ENCODE measurements at places on chromosomes 7 and 10. TPM values are rescaled to one million over a fixed set of nuclear protein-coding genes. Genes with fewer than 3 reads are reported as not detected.

DNA sequence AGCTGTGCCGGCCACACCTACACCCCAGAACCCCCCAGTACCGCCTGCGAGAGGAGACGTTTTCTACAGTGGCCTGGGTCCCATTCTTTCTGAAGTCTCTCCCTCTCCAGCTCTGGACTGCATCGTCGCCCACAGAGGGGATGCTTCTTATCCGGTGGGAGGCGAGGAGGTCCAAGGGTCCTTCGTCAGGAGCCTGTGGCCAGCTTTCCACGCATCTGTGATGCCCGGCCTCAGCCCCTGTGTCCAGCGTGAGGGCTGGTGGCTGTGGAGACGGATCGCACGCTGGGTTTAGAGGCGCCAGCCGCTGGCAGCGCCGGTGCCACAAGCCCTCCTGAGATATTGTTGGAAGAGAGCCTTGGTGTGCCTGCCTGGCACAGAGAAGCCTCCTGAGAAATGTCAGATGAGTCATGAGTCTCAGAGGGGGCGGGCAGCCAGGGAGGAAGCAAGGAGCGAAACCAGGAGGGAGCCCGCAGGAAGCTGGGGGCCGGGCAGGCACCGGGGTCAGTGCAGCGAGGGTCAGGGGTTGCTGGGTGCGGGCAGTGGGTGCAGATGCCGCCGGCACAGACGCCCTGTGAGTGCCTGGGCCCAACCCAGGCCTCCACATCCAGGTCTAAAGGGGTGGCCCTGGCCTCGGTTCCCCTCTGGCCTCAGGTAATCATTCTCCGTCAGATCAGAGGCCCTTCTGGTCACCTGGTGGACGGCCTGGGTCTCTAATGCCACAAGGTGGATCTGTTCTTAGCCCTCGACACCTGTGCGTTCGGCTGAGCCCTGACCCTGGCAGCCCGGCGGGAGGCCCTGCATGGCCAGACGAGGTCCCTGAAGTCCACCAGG, 86.0 kb upstream of the DIP2C start:
- DNase-seq = no peak

GRCh38 chr10:4943821-4944220, 19.4 kb upstream of the AKR1C1 start:
- no peak for DNase-seq

Gene CLRN3
- 0.25 TPM for polyA plus RNA-seq

- no peak for DNase-seq
These were observed 544.1 kb downstream of the AUTS2 start for GRCh38 chr7:70142247-70142932.

GRCh38 chr10:123786306-123786705, 105.3 kb downstream of the CPXM2 start:
- no peak for DNase-seq

Gene CYP2W1
- 0.10 TPM for polyA plus RNA-seq

DNA sequence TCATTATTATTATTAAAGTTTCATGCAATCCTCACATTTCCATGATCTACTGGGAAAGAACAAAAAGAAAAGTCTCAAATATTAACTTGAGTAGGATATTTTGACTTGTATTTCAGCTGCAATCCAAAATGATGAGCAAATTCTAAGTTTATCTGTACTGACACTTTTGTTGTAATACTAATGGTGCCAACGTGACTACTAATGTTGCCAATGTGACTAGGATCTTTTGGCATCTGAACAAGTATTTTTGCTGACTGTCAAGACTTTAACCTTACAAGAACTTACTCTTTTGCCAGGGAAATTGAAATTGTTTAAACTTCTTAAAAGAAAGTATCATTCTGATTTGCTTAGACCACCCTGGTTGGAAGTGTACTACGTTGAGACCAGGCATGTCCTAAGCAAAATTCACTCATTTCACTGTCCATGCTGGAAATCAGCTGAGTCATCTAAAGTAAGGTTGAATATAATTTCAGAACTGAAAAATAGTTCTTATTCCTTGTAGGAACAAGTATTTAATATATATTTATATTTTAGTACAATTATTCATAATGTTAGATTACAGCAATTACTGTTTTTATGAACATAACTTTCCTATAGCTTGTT, 78.5 kb upstream of the LYZL1 start:
- DNase-seq = no peak

DNA sequence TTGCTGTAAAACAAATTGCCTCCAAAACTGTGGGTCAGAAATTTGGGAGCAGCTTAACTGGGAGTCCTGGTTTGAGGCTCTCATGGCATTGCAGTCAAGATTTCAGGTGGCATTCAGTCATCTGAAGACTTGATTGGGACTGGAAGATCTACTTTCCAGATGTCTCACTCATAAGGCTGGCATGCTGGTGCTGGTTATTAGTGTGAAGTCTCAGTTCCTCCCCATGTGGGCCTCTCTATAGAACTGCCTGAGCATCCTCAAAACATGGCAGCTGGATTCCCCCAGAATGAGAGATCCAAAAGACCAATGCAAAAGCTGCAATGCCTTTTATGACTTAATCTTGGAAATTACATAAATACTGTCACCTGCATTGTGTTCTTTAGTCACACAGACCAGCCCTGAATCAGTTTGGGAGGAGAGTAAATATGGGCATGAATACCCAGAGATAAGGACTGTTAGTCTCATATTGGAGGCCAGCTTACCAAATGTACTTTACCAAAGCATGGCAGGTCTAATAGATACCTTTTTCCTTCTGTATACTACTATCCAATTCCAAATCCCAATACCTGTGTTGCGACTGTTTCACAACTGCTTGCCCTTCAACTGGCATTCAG, 6.5 kb upstream of the HERPUD2 start:
- DNase-seq = no peak

- peak; percentile 90 for DNase-seq
These were observed 10.9 kb downstream of the LIMK1 start for GRCh38 chr7:74094224-74095101.

DNA sequence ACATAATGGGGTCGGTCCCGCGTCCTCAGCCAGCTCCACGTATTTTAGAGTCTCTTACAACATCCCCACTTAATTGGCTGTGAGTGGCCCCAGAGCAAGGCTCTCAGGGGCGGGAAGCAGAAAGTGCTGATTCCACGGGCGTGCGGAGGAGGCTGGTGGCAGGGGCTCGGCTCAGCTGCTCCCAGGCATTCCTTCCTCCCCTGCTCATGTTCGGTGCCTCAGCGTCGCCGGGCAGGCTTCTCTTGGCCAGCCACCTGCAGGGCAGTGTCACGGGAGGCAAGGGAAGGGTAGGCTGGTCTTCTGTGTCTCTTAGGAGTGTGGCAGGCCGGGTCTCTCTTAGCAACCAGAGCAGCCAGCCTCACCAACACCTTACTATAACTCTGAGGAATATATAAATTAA, 33.8 kb downstream of the IL15RA start:
- DNase-seq = no peak

Gene DRGX
- 0.11 TPM for polyA plus RNA-seq

GRCh38 chr10:127919418-127920271, 12.7 kb downstream of the PTPRE start:
- DNase-seq = peak; percentile 64

DNA sequence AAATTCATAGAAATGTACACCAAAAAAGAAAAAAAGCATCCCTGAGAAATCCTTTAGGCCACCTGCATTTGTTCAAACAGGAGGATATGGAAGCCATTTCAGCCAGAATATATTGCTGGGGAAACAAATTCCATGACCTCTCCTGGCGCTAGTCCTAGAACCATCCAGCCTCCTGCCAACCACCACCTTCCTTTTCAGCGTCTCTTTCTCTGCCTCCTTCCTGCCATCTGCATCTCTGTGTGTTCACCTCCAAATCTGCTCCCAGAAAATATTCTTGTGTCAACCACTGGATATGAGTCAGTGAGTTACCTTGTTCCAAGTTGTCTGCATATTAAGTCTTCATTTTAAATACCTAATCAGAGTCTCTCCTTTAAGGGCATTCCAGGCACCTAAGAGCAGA, 50.6 kb upstream of the NPY start:
- no peak for DNase-seq

Gene PRKCQ
- 0.18 TPM for polyA plus RNA-seq

DNA sequence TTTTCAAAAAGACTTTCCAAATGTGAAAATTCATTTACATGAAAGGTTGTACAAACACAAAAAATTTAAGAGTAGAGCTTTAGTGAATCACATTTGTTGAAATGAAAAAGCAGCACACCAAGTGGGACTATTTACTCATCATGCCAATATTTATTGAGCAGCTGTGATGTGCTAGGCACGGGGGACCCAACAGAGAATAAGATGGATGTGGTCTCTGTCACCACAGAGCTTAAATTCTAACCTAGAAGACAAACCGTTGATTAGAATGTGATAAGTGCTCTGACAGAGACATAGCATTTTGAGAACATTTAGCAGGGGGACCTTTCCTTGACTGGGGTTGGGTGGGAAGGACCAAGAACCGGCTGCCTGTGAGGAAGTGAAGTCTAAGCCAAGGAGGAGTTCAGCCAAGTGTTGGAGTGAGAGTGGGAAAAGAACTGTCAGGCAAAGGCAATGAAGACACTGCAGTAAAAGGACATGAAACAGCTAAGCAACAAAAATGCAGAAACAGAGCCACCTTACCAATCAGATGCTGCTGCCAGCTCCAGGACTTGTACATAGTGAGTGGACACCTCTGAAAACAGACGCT, 19.1 kb downstream of the ADAM12 start:
- no peak for DNase-seq

DNA sequence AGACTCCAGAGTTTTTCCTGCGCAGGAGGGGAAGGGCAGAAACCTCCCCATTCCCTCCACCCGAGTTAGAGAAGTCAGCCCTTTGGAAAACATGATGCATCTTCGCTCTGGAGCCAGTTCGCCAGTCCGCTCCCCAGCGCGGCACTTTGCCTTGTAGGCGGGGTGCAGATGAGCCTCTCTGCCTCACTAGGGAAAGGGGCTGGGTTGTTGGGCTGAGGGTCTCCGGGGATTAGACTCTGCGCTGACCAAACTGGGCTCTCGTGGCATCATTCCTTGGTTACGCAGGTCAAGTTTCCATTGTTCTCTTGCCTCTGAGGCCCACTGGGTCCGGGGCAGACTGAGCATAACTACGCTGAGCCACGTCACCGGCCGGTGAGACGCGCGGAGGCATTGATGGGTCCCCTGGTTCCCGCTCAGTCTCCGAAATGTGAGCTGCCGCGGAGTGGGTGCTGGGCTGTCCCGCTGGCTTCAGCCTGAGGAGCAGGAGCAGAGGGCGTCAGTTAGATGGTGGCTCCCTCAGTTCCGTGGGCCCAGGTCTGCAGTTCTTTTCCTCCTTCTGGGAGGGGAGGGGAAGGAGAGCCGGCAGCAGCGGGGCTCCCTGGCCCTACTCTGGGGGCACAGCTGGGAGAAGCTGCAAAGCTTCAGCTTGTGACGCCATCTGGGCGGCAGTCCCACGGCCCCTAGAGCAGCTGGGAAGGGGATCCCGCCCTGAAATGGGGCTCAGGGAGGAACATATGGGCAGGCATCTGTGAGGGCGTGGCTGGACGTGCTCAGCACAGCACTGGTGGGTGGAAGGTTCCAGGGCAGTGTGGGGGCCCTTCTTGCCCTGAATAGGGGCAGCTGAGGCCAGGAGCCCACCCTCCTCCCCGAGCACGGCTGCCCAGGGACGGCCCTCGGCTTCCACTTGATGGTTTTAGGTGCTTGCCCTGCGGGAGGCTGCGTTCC, 121.3 kb upstream of the BTBD16 start:
- no peak for DNase-seq

GRCh38 chr7:138186951-138187351, 110.7 kb downstream of the AKR1D1 start:
- no peak for DNase-seq

GRCh38 chr7:47361236-47361635, 220.7 kb downstream of the TNS3 start:
- no peak for DNase-seq

Gene A1CF
- polyA plus RNA-seq = not detected

- no peak for DNase-seq
These were observed 588 bp downstream of the GLI3 start for GRCh38 chr7:42236266-42236975.

- DNase-seq = no peak
These were observed 239.5 kb upstream of the DKK1 start for GRCh38 chr10:52074505-52075026.

Gene TRIM56
- 2.9 TPM for polyA plus RNA-seq

DNA sequence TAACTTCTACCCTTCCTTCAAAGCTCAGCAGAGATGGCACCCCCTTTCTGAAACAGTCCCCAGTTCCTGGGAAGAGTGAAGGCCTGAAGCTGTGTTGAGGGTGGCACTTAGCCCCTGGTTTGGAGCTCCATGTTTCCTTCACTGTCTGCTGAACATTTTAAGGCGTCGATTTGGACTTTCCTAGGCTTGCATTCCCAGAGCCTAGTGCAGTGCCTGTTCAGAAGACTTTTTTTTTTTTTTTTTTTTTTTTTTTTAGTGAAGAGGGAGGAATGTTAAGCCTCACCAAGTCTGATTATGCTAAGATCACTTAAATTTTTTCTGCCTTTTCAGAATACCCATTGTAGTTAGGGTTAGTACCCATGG, 97.0 kb downstream of the PFKFB3 start:
- DNase-seq = no peak
